ENCODE measurements at places on chromosomes 2 and 18. TPM values are rescaled to one million over a fixed set of nuclear protein-coding genes. Genes with fewer than 3 reads are reported as not detected.

The FBXO36 gene
- total RNA-seq, result 1.6 TPM

The PLCD4 gene
- total RNA-seq, result 0.79 TPM

The MAT2A gene
- 201 TPM for total RNA-seq

The APCDD1 gene
- total RNA-seq, result 0.53 TPM

The HAUS1 gene
- total RNA-seq, result 91.0 TPM

Data from thoracic aorta endothelial cell (primary cell).